CD4-positive, alpha-beta T cell treated with Interleukin-15 for 1 hour (primary cell): ENCODE measurements at places on chromosomes 16 and 17.

DNA sequence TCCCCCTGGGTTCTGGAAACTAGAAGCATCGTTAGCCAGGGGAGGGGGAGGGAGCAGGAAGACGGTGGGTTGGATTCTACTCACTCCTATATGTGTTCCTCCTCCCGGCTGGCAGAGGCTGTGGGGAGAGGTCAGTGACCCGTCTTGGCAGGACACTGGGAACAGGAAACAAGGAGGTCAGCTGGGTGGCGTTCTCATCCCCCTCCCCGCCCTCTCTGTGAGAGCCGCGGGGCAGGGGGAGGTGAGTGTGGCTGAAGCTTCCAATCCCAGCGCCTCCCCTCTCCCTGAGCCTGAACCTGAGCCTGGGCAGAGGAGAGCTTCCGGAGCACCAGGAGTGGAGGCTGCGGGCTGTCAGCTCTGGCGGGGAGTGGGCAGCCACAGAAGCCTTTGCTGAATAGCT is 12.5 kb downstream of the GPRC5C start:
- no peak for DNase-seq

GRCh38 chr17:82901856-82902255 is 62.0 kb upstream of the ZNF750 start:
- DNase-seq: no peak

DNA sequence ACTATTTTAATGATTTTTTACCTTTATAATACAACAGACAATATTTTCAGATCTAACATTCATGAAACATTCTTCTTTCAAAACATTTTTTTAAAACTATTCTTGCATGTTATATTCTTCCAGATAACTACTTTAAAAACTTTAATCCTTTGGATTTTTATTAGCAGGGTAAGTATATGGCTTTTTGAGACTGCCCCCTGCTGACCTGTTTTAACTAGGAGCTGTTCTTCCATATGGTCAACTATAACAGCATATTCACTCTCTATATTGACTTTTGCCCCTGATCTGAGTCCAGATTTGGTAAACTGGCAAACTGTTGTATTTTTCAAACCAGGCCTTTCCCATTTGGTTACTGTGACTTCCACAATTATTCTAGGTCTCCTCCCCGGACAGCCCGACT is 16.5 kb downstream of the ZNF18 start:
- no peak for DNase-seq

DNA sequence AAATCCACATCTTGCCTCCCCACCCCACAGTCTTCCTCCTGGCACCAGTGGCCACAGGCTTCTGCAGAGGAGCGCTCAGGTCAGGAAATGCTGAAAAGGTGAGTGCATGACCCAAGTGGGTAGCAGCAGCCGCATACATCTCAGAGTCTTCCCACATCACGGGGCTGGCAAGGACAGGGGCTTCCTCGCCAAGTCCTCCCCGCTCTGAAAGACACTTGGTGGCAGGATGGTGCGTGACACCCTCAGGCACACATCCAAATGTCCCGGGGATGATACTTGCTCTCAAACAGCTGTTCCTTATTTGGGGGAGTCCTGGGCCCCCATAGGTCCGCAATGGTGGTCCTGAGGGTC is 8.8 kb upstream of the SLC16A5 start:
- no peak for DNase-seq

- peak; percentile 15 for DNase-seq
Measured at GRCh38 chr17:17042851-17043460, 699 bp downstream of the MPRIP start.

GRCh38 chr17:68505951-68506350 is 6.3 kb upstream of the PRKAR1A start:
- no peak for DNase-seq

DNA sequence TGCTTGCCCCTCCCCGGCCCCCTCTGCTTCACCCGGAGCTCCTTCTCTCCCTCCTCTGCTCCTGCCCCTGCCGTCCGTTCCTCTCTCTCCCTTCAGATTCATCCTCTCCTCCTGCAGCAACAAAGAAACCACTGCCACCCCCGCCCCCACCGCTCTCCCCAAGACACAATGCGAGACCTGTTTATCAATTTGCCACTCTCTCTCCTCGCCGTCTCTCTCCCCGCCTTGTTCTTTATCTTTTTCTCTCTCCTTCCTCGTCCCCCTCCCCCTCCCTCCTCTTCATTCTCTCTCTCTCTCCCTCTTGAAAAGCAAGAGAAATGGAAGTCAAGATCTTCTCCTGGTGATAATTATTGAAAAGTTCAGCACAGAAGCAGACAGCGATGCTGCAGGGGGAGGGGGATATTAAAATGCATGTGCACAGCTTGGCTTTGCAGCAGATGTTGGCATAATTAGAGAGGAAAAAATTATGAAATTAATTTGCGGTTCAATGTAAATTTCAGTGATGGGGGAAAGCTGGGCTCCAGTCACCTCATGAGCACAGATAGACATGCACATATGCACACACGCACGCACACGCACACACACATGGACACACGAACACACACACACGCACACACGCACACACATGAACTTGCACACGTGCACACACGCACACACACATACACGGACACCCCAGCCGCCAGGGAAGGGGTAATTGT is 58.1 kb upstream of the CBFA2T3 start:
- DNase-seq: no peak

- no peak for DNase-seq
Measured at GRCh38 chr17:55416000-55416399, 5.6 kb downstream of the MMD start.

DNA sequence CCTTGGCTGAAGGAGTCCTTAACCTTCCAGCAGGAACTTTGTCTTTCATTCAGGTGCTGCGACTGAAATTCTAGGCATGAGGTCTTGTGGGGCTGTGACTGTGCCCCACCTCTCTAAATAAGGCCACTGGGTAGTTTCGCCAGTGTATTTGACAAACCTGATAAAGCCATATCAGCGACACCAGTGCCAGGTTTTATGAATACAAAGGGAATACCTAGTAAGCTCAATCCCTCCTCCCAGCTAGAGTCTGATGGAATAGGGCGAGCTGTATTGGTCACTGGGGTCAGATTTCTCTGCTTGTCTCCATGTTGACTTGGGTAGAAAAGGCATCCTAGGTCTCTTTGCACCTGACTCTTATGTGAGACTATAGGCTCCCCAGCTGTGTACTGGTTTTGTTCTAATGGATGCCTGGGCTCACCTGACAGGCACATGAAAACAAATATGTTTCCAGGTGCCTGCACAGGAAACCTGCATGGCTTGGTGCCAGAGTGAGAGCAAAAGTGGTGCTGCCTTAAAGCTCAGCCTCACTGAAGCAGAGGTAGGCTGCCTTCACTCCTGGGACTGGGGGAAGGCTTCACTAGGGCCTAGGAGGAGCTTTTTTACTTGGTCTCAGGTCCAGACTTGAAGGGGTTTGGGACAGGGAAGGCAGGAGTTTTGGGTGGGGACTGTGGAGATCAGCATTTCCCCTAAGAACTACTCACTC is 8.3 kb downstream of the SLC7A6 start:
- DNase-seq: peak; percentile 45

DNA sequence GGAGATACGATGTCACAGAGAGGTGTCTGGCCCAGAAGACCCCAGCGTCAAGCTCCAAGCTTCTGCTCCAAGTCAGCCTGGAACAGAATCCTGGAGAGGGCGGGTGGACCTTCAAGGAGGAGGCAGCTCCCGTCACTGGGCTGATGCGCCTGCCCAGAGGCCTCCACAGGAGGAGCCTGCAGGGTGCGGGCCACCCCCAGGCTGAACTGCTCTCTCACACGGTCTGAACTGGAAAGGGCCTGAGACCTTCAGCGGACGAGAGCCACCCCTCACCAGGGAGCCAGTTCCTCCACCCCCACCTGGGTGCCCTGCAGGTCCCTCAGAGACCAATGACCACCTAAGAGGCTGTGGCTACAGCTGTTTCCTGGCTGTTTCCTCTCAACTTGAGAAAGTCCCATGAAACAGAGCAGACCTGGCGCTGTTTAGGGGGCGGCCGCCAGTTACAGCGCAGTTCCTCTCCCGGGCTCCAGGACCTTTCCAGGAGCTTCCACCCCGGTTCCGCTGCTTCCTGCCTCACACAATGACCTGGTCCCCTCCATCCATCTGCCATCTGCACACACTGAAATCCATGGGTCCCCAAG is 36.0 kb upstream of the KLHDC4 start:
- DNase-seq: no peak

DNA sequence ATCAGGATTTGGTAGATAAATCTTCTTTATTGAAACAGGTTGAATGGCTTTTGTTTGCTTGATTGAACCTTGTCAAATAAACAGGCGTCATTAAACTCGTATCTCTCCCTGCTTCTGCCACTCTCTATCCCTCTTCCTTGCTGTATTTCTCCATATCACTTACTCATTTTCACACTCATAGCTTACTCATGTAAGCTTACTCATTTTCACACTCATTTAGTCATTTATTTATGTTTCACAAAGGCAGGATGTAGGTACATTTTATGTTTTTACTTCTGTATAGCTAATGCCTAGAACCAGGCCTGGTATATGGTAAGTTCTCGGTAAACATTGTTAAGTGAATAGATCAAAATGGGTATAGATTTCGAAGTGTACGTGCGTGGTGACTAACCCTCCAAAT is 450.0 kb downstream of the PMP22 start:
- DNase-seq: no peak

DNA sequence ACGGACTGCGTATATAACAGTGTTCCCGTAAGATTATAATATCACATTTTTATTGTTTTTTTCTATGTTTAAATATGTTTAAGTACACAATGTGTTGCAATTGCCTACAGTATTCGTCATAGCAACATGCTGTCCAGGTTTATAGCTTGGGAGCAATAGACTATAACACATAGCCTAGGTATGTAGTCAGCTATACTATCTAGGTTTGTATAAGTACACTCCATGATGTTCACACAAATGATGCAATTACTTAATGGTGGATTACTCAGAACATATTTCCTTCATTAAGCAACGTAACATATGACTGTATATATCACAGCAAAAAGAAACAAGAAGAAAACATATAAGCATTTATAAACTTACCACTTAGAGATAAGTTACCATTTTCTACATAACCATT is 160.0 kb downstream of the CBLN1 start:
- no peak for DNase-seq

GRCh38 chr16:53984936-53985335 is 281.0 kb downstream of the FTO start:
- DNase-seq: no peak

- no peak for DNase-seq
Measured at GRCh38 chr17:67503739-67504138, 126.7 kb downstream of the PITPNC1 start.

- no peak for DNase-seq
Measured at GRCh38 chr16:7470344-7470743, 137.7 kb downstream of the RBFOX1 start.

- DNase-seq: no peak
Measured at GRCh38 chr17:68054296-68054900, 18.9 kb downstream of the KPNA2 start.

GRCh38 chr17:78705071-78705470 is 77.0 kb downstream of the CYTH1 start:
- DNase-seq: no peak

GRCh38 chr17:7217113-7217987 is 2.3 kb downstream of the DLG4 start:
- DNase-seq: peak; percentile 30

DNA sequence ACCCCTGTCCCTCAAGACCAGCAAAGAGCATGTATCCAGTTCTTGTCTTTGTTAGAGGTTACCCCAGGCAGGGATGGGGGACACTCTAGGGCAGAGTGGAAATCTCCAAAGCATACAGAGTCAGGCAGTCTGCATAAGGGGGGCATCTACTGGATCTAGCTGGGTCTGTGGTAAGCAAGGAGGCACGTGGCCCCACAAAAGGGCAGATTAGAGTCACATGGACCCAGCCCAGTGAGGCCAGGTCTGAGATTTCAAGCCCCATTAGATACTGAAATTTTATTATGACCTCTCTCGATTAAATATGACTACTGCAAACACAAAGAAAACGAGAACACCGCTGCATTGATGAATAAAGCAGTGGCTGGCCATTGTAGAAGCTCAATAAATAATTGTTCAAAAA is 1.6 kb upstream of the GPR139 start:
- DNase-seq: no peak

DNA sequence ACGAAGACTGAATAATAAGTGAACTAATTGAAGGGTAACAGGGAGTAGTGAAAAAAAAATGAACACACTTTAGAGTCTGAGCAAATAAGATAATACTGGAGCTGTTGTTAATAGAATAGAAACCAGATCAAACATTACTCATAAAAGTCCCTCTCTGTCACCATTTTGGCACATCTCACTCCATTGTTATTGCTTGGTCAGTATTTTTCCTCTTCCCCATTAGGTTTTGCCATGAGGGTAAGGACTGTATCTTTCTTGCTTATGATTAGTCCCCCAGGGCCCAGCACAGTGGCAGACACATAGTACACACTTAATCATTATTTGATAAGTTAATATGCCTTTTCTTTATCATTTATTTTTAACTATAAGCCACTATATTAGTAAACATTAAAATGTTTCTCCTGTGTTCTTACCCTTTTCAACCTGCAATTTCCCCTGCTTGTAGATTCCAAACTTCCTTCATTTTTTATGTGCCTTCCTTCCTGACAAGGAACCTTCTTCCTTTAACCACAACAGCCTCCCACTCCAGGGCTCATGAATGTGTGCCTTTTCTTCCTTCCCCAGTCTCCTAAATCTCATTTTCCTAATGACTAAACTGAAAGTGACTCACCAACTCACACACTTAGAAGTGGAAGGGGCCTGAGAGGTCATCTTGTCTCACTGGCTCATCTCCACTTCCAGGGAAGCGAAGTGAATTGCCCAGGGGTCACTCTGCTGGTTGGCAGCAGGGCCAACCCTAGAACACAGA is 88.2 kb upstream of the HAS3 start:
- DNase-seq: no peak

GRCh38 chr17:12301551-12301950 is 280.9 kb downstream of the MAP2K4 start:
- DNase-seq: no peak

GRCh38 chr17:71995590-71995989 is 125.2 kb upstream of the SOX9 start:
- DNase-seq: no peak

DNA sequence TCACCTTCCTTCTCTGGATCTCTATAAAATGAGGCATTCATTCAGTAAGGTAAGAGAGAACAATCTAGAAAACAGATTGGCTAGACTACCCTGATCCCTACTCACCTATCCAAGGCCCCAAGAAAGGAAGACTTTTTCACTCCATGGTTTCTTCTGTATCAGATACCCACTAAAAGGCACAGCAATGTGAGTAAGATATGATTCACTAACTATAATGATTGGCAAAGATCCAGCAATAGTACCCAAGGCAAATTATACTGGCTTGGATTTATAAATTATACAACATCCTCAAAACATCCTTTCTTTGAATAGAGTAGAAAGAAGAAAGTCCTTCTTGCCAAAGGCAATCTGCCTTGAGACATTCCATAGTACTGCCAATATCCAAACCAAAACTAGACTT is 1432.0 kb upstream of the GOT2 start:
- no peak for DNase-seq

DNA sequence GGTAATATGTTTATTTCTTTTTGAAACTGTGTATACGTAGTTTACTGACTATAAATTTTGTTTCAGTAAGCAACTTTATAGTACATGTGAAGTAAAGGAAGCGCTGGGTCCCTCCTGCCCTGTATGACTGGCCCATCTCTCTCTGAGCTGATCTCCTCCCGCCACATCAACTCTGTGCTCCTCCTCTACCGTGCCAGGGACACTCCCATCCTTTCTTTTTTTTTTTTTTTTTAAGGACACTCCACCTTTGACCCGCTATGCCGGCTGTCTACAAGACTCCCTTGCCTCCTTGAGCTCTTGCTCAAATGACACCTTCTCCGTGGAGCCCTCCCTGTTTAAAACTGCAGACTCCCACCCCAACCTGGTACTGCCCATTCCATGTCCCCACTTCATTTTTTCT is 35.5 kb downstream of the ERN1 start:
- no peak for DNase-seq

GRCh38 chr17:30117675-30118081 is 1.1 kb downstream of the NSRP1 start:
- DNase-seq: no peak
